SK-N-SH (cell line): ENCODE measurements at places on chromosomes 16 and 17.
A peak's percentile ranks its signal among the peaks of the same experiment; 100 is the strongest.

GRCh38 chr17:30273373-30273772 lies 18.4 kb downstream of the BLMH start:
- no peak for DNase-seq

GRCh38 chr17:29732613-29733012 lies 109.9 kb upstream of the CORO6 start:
- no peak for DNase-seq

GRCh38 chr17:50689956-50690886 lies 17.5 kb downstream of the ANKRD40 start:
- DNase-seq = peak; percentile 67

DNA sequence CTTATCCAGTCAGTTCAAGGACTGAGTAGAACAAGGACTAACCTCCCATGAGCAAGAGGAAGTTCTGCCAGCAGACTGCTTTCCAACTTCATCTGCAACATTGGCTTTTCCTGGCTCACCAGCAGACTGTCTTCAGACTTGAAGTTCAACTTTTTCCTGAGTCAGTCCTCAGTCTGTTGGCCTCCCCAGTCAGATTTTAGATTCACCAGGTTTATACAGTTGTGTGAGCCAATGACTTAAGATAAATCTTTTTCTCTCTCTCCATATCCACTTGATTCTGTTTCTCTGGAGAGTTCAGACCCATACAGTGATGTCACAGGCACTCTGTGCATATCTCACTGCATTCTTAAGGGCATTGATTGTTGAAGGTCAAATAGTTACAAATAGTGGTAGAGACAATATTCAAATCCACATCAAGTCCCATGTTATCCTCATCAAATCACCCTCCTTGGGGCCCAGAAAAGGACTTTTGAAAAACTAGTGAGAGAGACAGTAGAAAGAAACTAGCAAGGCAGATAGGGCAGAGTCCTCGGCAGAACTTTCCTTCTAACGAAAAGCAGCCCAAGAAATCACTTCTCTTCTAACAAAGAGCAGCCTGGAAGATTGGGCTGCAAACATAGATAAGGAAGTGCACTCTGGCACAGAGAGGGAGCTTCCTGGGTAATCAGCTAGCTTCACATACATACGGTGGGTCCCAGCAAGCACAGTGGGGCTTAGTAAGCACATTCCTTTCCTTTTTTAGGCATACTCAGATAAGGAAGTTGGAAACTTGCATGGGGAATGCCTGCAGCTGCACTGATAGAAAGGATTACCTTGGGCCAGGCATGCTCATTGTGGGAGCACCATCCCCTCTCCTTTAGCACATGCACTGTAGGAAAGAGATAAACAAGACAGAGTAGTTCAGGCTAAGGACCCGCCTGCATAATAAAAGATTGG lies 132.3 kb upstream of the FAM20A start:
- DNase-seq = no peak
